Dorsolateral prefrontal cortex (tissue), 122 donors: ENCODE measurements at places on chromosomes 16 and 17.

DNA sequence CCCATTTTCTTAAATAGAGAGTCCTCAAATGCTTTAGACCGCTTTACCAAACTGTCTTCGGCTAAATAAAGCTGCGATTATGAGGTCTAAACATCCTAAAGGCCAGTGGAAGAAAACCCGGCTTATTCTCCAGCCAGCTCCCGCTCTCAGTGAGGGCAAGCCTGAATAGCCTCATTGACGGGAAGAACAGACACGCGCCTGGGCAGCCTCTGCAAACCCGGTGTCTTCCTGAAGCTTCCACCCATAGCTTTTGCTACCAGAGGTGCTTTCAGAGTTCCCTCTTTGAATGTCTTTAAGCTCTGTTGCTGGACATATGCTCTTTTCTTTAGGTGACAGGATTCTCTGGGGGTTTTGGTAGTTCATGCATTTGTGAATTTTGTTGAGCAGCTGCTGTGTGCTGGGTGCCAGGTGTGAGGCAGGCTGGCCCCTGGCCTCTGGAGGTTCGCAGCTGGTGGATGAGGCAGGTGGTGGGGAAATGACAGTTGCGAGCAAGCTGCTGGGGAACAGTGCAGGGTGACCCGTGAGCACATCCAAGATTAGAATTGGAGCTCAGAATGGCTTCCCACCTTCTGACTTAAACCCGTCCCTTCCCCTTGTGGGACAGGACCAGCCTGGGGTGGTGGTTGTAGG lies 44.7 kb downstream of the CRISPLD2 start:
- DNase-seq = no peak

DNA sequence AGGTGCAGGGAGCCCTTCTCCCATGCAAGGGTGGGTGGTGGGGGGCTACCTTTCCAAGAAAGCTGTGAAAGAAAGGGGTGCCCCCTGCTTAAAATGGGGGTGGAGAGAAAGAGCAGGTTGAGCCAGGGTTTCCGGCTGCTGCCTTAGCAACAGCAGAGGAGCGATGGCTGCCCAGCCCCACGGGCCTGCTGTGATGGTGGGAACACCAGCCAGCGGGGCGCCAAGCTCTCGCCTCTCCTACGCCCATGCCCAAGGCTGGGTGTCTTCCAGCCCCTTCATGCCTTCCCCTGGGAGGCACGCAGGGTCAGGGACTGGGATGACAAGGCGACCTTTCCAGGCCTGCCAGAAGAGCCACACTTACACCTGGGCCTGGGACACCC lies 3.0 kb downstream of the FMNL1 start:
- DNase-seq = no peak

- no peak for DNase-seq
Observed at GRCh38 chr16:19858340-19859018, 26.2 kb downstream of the GPRC5B start.

DNA sequence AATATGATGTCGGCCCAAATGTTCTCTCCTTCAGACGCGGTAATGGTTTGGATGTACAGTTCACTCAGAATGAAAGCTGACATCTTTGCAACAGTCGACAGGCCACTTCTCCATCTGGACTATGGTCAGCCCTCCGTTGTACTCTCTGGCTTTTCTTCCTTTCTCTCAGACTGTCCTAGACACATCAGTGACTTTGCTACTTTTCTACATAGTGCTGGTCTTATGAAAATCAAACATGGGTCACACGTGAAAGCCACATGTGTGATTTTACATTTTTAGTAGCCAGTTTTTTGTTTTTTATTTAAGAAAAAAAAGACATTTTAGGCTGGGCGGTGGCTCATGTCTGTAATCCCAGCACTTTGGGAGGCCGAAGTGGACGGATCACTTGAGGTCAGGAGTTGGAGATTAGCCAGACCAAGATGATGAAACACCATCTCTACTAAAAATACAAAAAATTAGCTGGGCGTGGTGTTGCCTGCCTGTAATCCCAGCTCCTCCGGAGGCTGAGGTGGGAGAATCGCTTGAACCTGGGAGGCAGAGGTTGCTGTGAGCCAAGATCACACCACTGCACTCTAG lies 644.1 kb downstream of the KCNJ2 start:
- no peak for DNase-seq

DNA sequence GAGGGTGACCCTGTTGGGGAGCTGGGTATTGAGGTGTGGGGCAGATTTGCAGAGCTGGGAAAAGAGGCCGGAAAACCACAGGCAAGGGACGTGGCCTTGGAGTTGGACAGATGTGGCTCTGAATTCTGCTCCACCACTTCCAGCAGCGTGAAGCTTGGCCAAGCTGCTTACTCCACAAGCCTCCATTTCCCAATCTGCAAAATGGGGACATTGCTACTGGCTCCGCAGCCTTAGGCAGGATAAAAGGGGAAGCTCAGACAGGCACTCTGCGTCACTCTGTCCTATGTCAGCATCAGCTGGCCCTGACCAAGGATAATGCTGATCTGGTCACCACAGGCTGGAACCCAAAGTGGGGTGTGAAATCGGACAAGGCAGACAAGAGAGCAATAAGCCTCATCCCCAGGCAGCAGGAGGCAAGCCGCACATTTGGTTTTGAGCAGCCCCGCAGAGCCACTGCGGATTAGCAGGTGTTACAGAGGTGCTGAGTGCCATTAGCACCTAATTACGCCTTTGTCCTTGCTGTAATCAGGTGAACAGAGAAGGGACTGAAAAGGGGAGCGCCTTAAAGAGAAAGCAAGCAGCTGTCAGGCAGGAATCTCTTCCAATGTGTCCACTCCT lies 54.8 kb downstream of the SDK2 start:
- DNase-seq = no peak

GRCh38 chr16:68800257-68800875 lies 43.0 kb upstream of the TANGO6 start:
- peak; percentile 73 for DNase-seq

GRCh38 chr17:1478418-1478817 lies 14.1 kb downstream of the MYO1C start:
- DNase-seq = no peak

- DNase-seq = no peak
Observed at GRCh38 chr16:14668556-14669223, 25.4 kb downstream of the PLA2G10 start.

DNA sequence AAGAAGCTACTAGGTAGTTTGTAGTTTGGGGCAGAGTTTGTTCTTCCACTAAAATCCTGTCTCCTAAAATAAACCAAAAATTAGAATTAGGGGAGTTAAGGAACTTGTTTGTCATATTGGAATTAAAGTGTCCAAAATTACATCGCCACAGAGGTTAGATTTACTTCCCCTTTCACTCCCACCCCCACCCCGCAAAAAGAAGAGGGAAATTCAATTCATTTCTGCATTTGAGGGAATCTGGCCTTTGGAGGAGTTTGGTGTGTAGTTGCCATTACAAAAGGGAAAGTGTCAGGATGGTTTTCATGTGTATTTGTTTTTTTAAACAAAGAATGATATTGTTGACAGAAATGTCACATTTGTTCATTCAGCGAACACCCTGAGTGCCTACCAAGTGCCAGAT lies 5.8 kb downstream of the TMEM97 start:
- DNase-seq = no peak

GRCh38 chr16:75413951-75414350 lies 19.4 kb downstream of the CFDP1 start:
- no peak for DNase-seq

- no peak for DNase-seq
Observed at GRCh38 chr16:77064037-77064436, 127.0 kb upstream of the MON1B start.

- no peak for DNase-seq
Observed at GRCh38 chr17:29905086-29905878, 24.7 kb downstream of the SSH2 start.

GRCh38 chr17:37016780-37017179 lies 68.0 kb downstream of the AATF start:
- DNase-seq = no peak

GRCh38 chr16:35692824-35693223 lies 2233.4 kb downstream of the TP53TG3F start:
- no peak for DNase-seq
